Endothelial cell (in vitro differentiated cells): ENCODE measurements at places on chromosomes 5 and 9. TPM values are rescaled to one million over a fixed set of nuclear protein-coding genes. Genes with fewer than 3 reads are reported as not detected.
A peak's percentile ranks its signal among the peaks of the same experiment; 100 is the strongest.

- DNase-seq = peak; percentile 89
These were observed 12.7 kb upstream of the CCL27 start for GRCh38 chr9:34675048-34675714.

- no peak for DNase-seq
These were observed 516.6 kb downstream of the RAB3C start for GRCh38 chr5:59099270-59099994.

GRCh38 chr5:116135344-116135743 is 50.5 kb downstream of the COMMD10 start:
- no peak for DNase-seq

DNA sequence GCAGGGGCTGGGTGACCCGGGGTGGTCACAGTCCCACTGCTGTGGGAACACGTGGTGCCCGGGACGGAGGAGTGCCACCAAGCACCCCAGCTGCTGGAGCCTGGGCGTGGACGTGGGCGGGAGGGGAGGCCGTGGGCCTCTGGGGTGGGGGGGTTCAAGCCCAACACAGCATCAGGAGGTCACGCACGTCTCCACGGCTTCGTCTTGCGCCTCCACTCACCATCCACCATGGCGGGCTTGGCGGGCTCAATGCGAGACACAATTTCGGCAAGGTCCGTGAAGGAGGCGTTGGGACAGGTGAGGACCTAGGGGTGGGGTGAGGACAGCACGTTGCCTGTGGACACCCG is 2.2 kb upstream of the NSMF start:
- DNase-seq = no peak

DNA sequence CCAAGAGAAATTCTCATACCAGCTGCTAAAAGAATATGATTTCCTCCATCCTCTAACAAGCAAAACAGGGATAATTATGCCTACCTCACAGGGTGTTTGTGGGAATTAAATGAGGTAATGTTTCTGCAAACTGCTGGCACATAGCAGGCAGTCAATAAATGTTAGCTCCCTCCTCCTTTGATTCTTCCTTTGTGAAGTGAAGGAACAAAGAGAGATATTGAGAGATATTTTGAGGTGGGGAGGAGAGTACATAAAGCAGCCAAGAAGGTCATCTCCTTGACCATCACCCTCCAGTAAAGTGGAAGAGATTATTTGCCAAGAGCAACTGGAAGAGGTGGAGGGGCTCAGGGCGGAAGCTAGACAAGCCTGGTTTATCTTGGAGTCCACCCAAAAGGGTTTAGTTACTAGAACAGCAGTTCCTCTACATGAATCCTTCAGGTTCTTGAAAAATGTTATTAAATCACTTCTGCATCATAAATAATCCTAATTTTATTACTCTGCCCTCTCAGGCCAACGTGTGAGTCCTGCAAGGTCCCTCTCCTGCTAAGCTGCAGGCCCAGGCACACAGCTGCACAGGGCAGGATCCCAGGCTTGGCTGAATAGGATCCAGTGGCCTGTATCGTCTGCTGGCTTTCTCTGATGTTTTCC is 35.0 kb upstream of the TLE1 start:
- DNase-seq = no peak

RAB14 gene
- total RNA-seq = 81.6 TPM

PALM2AKAP2 gene
- total RNA-seq = 1.2 TPM

MGAT1 gene
- total RNA-seq = 115 TPM

DNA sequence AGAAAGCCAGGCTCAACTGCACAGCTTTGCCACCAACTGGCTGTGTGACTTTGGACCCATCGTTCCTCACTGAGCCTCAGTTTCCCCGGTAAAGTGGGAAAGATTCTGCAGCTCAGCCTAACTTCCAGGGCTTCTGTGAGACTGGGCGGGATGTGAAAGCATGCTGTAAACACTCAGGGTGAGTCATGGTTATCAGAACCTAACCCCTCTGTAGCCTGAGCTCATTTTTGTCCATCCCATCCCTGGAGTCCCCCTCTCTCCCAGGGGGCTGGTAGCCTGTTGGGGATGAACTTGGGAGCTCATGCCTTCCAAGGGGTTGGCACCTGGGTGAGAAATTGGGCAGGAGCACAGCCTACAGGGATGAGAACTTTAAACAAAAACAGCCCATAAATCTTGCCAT is 2.3 kb downstream of the CCDC69 start:
- DNase-seq = no peak

- DNase-seq = no peak
These were observed 30.2 kb upstream of the CCNG1 start for GRCh38 chr5:163407034-163407655.

KIF20A gene
- total RNA-seq = 10.3 TPM

RASGRF2 gene
- total RNA-seq = 2.5 TPM

DNA sequence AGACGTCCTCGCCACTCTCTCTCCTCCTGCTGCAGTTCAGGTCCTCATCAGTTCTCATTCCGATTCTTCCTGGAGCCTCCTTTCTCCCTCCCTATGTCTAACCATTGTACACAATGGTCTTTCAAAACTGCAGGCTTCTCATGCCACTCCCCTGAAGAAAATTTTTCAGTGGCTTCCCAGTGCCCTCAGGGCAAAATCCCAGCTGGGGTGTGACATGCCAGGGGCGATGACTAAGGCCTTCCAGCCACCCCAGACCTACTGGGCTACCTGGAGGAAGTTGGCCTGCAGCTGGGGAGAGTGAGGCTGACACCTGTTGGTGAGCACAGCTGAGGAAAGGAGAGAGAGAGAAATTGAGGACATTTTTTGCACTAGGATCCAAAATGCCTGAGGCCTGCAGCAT is 65.2 kb downstream of the SREK1 start:
- no peak for DNase-seq

DNA sequence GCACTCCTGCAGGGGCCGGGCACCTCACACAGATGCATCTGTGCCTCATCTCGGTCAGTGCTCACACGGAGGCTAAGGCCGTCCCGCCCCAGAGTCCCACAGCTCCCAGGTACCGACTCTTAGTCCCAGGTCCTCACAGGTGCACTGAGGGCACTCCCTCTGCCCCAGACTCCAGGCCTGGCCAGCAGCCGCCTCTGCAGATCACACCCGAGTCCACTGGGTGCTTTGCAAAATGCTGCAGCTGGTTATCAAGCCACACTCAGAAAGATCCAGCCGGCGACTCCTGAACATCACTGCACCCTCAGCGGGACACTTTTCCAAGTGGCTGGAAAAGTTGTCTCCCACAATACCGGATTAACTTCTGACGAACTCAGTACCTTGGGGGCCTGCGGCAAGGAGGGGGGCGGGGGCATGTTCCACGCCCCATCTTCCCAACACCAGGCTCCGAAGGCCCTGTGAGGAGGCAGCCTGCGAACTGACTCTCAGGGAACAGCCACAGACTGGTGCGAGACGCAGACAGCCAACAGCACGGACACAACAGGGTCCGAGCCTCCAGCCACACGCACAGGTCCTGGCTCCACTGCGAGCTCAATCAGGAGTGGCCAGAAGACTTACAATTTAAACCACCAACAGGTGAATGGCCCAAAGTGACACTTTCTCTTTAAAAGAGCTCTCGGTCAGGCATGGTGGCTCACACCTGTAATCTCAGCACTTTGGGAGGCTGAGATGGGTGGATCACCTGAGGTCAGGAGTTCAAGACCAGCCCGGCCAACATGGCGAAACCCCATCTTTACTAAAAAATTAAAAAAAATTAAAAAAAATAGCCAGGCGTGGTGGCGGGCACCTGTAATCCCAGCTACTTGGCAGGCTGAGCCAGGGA is 4.0 kb downstream of the BRD3 start:
- DNase-seq = peak; percentile 1

DNA sequence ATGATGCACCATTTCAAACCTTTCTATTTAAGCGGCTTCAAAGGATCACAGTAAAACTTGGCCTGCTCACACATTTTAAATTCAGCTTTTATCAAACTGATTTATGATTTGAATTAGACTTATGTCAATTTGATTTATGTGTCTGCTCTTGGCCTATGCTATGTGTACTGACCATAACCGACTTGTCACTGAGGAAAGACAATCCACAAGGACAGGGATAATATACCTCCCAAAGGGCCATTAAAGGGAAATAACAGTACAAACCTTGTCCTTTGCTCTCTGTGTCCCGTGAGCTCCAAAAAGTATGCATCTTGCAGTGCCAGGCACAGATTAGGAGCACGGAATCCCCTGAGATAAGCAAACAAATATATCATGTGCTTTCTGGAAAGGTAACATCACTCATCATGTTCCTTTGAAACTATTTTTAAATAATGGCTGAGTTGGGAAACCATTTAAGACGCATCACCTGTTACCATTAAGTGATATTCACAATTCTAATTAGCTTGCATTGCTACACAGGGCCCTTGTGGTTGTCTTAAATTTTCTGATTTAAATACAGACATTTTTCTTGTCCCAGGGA is 31.9 kb upstream of the FTMT start:
- DNase-seq = no peak

DNA sequence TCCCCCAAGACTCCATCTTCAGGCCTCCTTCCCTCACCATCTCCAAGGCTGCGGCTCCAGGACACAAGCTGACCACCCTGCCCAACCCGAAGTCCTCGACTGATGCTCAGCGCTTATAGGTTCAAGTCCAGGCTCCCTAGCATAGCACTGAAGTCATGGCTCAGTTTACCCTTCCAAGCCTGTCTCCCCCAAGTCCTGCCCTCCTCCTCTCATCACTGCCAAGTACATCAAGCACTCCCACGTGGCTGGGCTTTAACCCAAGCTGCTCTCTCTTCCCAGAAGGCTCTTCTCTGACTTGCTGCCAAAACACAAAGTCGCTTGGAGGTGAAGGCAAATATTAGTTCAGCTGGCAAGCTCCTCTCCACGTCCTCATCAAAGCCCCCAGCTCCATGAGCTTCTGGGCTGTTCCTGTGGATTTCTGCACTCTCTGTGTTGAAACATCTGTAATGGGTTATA is 22.1 kb upstream of the MARCHF6 start:
- DNase-seq = no peak

SKP2 gene
- total RNA-seq = 41.3 TPM

SPINK1 gene
- total RNA-seq = not detected

GRCh38 chr9:69584759-69585158 is 87.4 kb downstream of the APBA1 start:
- no peak for DNase-seq

DNA sequence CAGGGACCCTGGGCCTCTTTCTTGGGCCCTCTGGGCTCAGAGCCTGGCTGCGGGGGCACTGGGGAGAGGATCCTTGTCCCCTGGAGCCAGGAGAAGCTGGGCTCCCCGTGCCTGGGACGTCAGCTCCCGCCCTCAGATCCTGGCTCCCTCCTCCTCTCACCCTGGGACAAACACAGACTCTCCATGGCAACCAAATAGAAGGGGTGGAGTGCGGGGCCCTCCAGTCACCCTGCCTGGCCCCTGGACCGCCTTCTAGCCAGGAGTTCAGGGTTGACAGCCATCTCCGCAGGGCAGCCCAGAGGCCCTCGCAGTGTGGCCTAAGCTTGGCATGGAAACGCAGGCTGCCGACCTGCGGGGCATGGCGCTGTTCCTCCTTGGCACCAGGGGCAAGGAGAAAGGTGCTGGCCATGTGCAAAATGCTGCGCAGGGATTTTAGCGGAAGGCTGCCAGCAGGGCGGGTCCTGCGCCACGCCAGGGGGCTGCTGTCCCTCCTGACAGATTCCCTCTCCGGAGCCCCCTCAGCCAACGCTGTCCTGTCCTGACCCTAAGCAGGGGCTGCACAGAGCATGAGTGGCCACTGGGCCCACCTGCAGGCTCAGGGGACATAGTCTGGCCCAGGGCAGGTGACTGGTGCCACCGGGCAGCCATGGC is 1.0 kb downstream of the ZDHHC11 start:
- DNase-seq = no peak

- no peak for DNase-seq
These were observed 1.8 kb downstream of the AUH start for GRCh38 chr9:91359734-91360470.

GRCh38 chr9:118473521-118473920 is 769.3 kb downstream of the TLR4 start:
- DNase-seq = no peak

SLC24A2 gene
- total RNA-seq = 0.10 TPM

- DNase-seq = no peak
These were observed 287.7 kb downstream of the SLIT3 start for GRCh38 chr5:169013208-169013728.

- DNase-seq = no peak
These were observed 96.5 kb downstream of the XRCC4 start for GRCh38 chr5:83173826-83174225.

DNA sequence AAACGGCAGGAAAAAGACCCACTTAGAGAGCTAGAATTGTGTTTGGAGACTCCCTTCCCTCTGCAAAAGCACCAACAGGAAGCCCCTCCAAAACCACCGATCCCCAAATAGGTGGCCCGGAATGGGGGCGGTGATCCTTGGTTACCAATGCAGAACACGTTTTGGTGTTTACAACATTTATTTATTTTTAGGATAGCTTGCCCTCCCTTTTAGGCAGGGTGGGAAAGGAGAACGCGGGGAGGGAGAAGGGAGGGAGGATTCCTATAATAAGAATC is 579 bp upstream of the NTRK2 start:
- peak; percentile 5 for DNase-seq

RGS14 gene
- total RNA-seq = 21.8 TPM

DNA sequence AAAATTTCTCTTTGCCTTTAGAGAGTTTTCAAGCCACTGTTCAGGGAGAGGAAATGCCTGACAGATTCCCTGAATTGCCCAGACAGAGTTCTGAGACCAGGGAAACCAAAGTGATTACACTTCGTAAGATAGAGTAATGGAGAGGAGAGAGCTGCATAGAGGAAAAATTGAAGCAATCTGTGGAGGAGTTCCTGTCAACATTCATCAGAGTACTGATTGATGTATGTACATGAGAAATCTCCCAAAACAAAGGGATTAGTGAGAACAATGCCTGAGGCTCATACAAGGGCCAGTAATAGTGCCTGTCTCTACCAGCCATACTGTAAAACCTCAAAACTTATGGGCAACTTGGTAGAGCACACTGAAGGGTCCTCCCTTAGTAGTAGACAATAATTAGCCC is 79.0 kb upstream of the TRIM32 start:
- DNase-seq = no peak

GRCh38 chr9:127771570-127772189 is 6.8 kb downstream of the SH2D3C start:
- DNase-seq = no peak

DNA sequence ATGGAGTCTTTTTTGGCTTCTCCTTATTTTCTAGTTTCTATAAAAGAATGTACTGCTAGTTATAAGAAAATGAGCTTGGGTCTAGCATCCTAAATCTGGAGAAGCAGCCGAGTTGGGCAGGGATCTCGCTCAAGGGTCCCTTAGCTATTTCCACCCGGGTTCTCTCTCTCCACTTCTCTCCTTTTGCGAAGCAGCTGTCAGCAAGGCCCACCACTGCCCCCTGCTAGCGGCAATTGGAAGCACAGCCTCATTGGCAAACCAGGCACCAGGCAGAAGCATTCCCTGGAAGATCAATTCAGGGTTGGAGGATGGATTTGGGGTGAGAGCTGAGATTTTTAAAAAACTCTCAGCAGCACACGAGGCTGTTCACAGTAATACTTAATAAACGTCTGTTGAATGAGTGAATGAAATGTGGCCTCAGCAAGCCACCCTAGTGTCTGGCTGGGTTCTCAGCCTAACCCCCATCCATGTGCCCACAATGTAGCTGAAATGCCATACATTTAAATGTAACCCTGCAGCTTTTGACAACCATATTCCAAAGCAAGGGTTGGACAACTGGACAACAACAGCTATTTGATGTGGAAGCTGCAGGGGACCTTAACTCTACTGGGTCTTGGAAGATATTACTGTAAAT is 34.6 kb upstream of the TNIP1 start:
- DNase-seq = peak; percentile 83

SPOCK1 gene
- total RNA-seq = 8.7 TPM

- no peak for DNase-seq
These were observed 4.1 kb upstream of the MCCC2 start for GRCh38 chr5:71582945-71583584.

GRCh38 chr9:104278929-104279496 is 184.9 kb downstream of the SMC2 start:
- no peak for DNase-seq
